Memory B cell (primary cell): ENCODE measurements at places on chromosomes 11 and 22.

GRCh38 chr22:18970176-18970947, 34.3 kb upstream of the PRODH start:
- H3K36me3 ChIP-seq: no peaks in the 10 kb centered on the region
- H3K27me3 ChIP-seq: peaks cover 9% of the 10 kb centered on the region
- peak; percentile 27 for DNase-seq
- H3K27ac ChIP-seq: no peak overlapping the region
- H3K4me1 ChIP-seq: no peaks in the 10 kb centered on the region
- H3K4me3 ChIP-seq: peak overlapping the region; percentile 8

DNA sequence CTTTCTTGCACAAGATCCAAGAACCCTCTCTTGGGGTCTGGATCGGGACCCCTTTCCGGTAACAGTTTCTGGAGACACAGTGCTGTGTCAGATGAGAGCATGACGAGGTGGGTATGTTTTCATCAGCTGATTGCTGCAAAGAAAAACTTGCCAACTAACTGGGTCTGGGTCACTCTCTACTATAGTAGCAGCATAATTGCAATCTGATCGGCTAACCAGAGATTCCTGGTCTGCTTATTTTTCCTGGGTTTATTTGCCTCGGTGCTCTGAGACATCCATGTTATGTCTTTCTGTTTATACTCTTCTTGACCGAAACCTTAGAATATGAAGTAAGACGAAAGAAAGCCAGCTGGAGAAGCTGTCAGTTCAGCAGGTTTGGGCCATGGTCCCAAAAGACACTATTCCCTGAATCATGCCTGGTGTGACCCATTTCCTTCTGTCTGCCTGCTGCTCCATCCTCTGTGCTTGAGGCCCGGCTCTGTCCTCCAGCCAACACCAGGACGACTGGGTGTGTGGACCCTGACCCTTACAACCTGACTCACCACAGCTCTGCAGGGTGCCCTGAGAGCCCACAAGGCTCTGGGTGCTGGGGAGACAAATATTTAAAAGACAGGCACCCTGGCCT, 24.1 kb upstream of the CLMP start:
- peaks cover 6% of the 10 kb centered on the region for H3K27me3 ChIP-seq
- no peaks in the 10 kb centered on the region for H3K36me3 ChIP-seq
- no peak for DNase-seq

- H3K36me3 ChIP-seq: peaks cover 48% of the 10 kb centered on the region
- no peak for DNase-seq
- no peak overlapping the region for H3K4me3 ChIP-seq
- peaks cover 5% of the 10 kb centered on the region for H3K4me1 ChIP-seq
Measured at GRCh38 chr11:63905179-63905578, 11.8 kb downstream of the RCOR2 start.

- peaks cover 12% of the 10 kb centered on the region for H3K27me3 ChIP-seq
- DNase-seq: no peak
- H3K36me3 ChIP-seq: no peaks in the 10 kb centered on the region
- peaks cover 13% of the 10 kb centered on the region for H3K4me1 ChIP-seq
Measured at GRCh38 chr11:70399681-70400112, 1.4 kb downstream of the CTTN start.

GRCh38 chr11:97702951-97703350, 1313.1 kb downstream of the JRKL start:
- H3K4me1 ChIP-seq: no peaks in the 10 kb centered on the region
- no peaks in the 10 kb centered on the region for H3K27me3 ChIP-seq
- no peak overlapping the region for H3K4me3 ChIP-seq
- H3K36me3 ChIP-seq: no peaks in the 10 kb centered on the region

GRCh38 chr11:120723751-120724150, 212.2 kb downstream of the GRIK4 start:
- no peak for DNase-seq
- H3K27ac ChIP-seq: no peak overlapping the region
- peaks cover 7% of the 10 kb centered on the region for H3K27me3 ChIP-seq
- no peaks in the 10 kb centered on the region for H3K36me3 ChIP-seq

GRCh38 chr22:30159561-30160353, 79.5 kb downstream of the HORMAD2 start:
- H3K4me1 ChIP-seq: no peaks in the 10 kb centered on the region
- H3K36me3 ChIP-seq: no peaks in the 10 kb centered on the region
- peaks cover 9% of the 10 kb centered on the region for H3K27me3 ChIP-seq
- no peak overlapping the region for H3K4me3 ChIP-seq

- no peak overlapping the region for H3K4me3 ChIP-seq
- no peaks in the 10 kb centered on the region for H3K36me3 ChIP-seq
- DNase-seq: no peak
- H3K27me3 ChIP-seq: peaks cover 11% of the 10 kb centered on the region
- H3K4me1 ChIP-seq: peaks cover 9% of the 10 kb centered on the region
- H3K27ac ChIP-seq: no peak overlapping the region
Measured at GRCh38 chr11:120931057-120931779, 92.7 kb upstream of the TBCEL start.

- H3K27ac ChIP-seq: no peak overlapping the region
- H3K4me1 ChIP-seq: no peaks in the 10 kb centered on the region
- DNase-seq: no peak
- H3K27me3 ChIP-seq: no peaks in the 10 kb centered on the region
Measured at GRCh38 chr22:46721501-46722085, 16.5 kb downstream of the CERK start.

- H3K27ac ChIP-seq: no peak overlapping the region
- no peak overlapping the region for H3K4me3 ChIP-seq
- no peaks in the 10 kb centered on the region for H3K36me3 ChIP-seq
- no peaks in the 10 kb centered on the region for H3K4me1 ChIP-seq
Measured at GRCh38 chr11:82807646-82808045, 74.0 kb upstream of the FAM181B start.

- no peak overlapping the region for H3K27ac ChIP-seq
- H3K36me3 ChIP-seq: no peaks in the 10 kb centered on the region
- H3K27me3 ChIP-seq: peaks cover 27% of the 10 kb centered on the region
- H3K4me3 ChIP-seq: peak overlapping the region; percentile 37
Measured at GRCh38 chr22:21054714-21055563, 9.2 kb downstream of the LRRC74B start.

GRCh38 chr22:36452250-36452977, 29.0 kb downstream of the TXN2 start:
- peaks cover 33% of the 10 kb centered on the region for H3K4me1 ChIP-seq
- no peaks in the 10 kb centered on the region for H3K36me3 ChIP-seq
- peak overlapping the region; percentile 46 for H3K4me3 ChIP-seq
- peak overlapping the region; percentile 77 for H3K27ac ChIP-seq
- DNase-seq: no peak
- H3K27me3 ChIP-seq: no peaks in the 10 kb centered on the region

DNA sequence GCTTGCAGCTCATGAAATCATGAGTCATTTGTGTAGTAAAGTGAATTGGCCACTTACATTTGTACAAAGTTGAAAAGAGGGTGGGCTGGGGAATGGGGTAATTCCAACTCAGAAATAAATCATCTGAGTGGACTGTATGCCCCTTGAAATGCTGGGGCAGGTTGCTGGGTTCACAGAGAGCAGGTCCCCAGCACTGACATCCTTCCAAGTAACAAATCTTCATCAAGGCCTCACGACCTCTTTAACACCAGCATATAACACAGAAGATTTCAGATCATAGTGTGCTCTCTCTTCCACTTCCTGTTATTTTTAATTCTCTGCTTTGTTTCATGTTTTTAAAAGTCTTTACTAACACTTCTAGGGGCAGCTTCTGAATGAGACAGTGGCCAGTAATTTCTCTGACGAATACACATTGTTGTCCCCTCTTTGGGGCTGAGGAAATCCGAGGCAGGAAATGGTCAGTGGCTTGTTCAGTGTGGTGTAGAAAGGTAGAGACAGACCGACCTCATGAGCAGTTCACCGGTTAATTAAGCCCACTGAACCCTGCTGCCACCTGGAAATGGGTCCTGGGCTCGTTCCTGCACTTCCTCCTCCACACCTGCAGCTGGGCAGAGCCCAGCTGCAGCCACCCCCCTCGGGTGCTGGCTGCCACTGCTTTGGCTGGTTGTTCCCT, 127.7 kb downstream of the MAML2 start:
- DNase-seq: peak; percentile 39
- H3K27me3 ChIP-seq: no peaks in the 10 kb centered on the region
- H3K27ac ChIP-seq: peak overlapping the region; percentile 88
- H3K4me3 ChIP-seq: peak overlapping the region; percentile 45
- no peaks in the 10 kb centered on the region for H3K36me3 ChIP-seq
- peaks cover 53% of the 10 kb centered on the region for H3K4me1 ChIP-seq

DNA sequence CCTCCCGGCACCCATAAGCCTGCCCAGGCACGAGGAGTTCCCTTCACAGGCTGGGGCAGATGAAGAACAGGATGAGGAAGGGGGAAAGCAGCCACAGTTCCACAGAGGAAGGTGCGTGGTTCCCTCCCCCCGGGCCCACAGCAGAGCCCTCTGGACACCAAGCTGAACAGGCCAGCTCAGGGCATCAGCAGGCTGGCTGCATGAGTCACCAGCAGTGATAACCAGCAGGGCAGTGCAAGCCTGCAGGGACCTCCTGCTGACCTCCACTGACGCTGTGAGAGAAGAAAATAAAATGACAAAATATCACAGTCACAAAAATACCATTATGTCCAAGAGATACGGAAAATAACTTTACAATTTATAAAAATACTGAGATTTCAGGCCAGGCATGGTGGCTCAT, 11.5 kb downstream of the RTL6 start:
- DNase-seq: no peak
- H3K4me3 ChIP-seq: no peak overlapping the region
- H3K27me3 ChIP-seq: peaks cover 6% of the 10 kb centered on the region
- H3K36me3 ChIP-seq: peaks cover 6% of the 10 kb centered on the region

- H3K4me3 ChIP-seq: no peak overlapping the region
- no peak overlapping the region for H3K27ac ChIP-seq
- peaks cover 5% of the 10 kb centered on the region for H3K4me1 ChIP-seq
- no peak for DNase-seq
- H3K27me3 ChIP-seq: peaks cover 5% of the 10 kb centered on the region
Measured at GRCh38 chr11:77200351-77201268, 72.6 kb downstream of the MYO7A start.

DNA sequence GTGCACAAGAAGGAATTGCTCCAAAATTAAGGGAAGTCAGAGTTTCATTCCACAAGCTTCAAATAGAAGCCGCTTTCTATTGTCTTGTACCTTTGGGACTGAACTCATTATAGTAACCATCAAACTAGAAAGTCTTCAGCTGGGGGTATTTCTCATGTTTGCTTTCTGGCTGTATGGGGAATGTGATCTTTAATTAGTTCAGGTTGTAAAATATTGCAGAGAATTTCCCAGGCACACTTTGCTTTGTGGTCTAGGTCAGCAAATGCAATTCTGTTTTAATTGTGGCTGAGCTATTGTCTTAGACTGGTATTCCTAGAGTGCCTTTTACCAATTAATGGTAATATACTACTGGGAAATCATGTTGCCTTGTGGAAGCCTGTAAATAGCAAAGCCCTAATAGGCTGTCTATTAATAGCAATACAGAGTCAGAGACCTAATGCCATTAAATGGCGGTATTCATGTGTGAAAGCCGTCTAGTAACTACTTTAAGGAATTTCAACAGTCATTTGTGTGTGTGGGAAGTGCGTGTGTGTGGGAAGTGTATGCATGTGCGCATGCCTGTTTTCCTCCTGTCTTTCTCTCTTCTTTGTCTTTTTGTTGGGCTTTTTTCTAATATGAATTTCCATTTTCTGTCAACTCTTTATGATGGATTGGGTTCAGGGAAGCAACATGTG, 276.6 kb downstream of the FAT3 start:
- no peaks in the 10 kb centered on the region for H3K4me1 ChIP-seq
- DNase-seq: no peak
- no peaks in the 10 kb centered on the region for H3K27me3 ChIP-seq
- no peak overlapping the region for H3K4me3 ChIP-seq
- H3K27ac ChIP-seq: no peak overlapping the region

DNA sequence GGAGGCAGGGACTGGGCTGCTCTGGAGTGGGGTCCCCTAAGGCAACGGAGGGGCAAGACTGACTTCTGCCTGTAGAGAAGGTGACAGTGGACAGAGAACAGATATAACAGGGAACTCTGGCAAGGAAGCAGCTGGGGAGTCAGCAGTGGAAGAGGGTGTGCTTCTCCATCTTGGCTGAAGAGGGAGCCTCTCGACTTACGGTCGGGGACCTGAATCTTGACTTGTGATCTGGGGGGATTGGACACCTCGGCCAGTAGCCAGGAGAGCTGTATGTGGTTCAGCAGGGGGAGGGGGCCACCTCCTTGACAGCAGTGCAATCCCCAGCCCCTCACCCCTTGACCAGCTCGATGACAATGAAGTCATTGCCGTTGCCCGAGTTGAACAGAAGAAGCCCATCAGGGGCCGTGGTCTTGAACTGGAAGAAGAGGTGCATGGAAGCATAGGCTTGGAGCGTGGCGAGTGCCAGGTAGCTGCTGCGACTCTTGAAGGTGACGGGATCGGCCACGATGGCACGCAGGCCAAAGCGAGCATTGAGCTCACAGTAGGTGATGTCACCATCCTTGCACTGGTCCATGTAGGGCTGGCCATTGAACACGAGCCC, 60.0 kb downstream of the SLC22A12 start:
- no peak overlapping the region for H3K27ac ChIP-seq
- no peak overlapping the region for H3K4me3 ChIP-seq
- H3K27me3 ChIP-seq: peaks cover 12% of the 10 kb centered on the region
- DNase-seq: no peak
- H3K4me1 ChIP-seq: peaks cover 16% of the 10 kb centered on the region

DNA sequence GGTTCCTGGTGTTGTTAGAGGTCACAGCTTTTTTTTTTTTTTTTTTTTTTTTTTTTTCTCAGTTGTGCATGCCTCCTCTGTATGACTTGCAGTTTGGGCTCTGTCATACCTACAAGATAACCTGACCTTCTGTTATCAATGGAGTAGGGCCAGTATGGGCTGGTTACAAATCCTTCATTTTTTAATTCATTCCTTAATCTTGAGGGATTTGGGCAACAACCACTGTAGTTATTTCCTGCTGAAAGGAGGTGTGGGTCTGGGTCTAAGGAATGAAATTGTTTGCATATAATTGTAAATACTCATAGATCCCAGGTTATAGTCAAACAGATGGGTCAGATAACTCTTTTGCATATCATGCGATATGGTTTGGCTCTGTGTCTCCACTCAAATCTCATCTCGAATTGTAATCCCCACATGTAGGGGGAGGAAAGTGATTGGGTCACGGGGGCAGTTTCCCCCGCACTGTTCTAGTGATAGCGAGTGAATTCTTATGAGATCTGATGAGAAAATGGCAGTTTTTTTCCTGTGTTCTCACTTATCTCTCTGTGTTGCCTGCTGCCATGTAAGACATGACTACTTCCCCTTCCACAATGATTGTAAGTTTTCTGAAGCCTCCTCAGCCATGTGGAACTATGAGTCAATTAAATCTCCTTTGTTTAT, 14.1 kb upstream of the GLYAT start:
- no peaks in the 10 kb centered on the region for H3K4me1 ChIP-seq
- peaks cover 2% of the 10 kb centered on the region for H3K36me3 ChIP-seq
- peaks cover 19% of the 10 kb centered on the region for H3K27me3 ChIP-seq

GRCh38 chr11:75668451-75669297, at the start of gene MAP6:
Gene MAP6 (minus strand): TSS chr11:75669038. CDS start chr11:75668369, 669 bp downstream.
- H3K27me3 ChIP-seq: peaks cover 27% of the 10 kb centered on the region
- H3K36me3 ChIP-seq: no peaks in the 10 kb centered on the region
- H3K4me1 ChIP-seq: peaks cover 11% of the 10 kb centered on the region
- peak within 1 kb of the TSS; percentile 87 for H3K4me3 ChIP-seq
- H3K27ac ChIP-seq: no peak within 1 kb of the TSS

- no peaks in the 10 kb centered on the region for H3K36me3 ChIP-seq
- peaks cover 3% of the 10 kb centered on the region for H3K4me1 ChIP-seq
- no peak overlapping the region for H3K4me3 ChIP-seq
- peaks cover 6% of the 10 kb centered on the region for H3K27me3 ChIP-seq
- no peak for DNase-seq
- H3K27ac ChIP-seq: no peak overlapping the region
Measured at GRCh38 chr11:46210133-46210636, 67.3 kb upstream of the CREB3L1 start.

- peaks cover 10% of the 10 kb centered on the region for H3K27me3 ChIP-seq
- H3K36me3 ChIP-seq: no peaks in the 10 kb centered on the region
- DNase-seq: no peak
- no peak overlapping the region for H3K4me3 ChIP-seq
- no peaks in the 10 kb centered on the region for H3K4me1 ChIP-seq
- no peak overlapping the region for H3K27ac ChIP-seq
Measured at GRCh38 chr11:120882175-120882574, 141.7 kb upstream of the TBCEL start.
